ENCODE measurements at places on chromosomes 5 and 9.

DNA sequence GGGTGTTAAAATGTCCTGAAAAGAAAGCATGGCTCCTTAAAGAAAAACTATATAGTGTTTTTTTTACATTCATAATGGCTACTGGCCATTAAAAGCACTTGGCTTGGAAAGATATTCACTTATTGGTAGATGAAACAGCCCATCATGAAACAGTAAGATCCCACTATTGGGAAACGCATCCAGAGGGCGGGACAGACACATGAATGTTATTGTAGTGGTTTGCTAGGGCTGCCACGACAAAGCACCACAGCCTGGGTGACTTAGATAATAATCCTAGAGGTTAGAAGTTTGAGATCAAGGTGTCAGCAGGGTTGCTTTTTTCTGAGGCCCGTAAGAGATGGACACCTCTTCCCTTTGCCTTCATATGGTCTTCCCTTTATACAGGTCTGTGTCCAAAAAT, 139.4 kb upstream of the ANKH start:
- no peak for DNase-seq

GRCh38 chr9:131290036-131290766, 678 bp downstream of the PLPP7 start:
- no peak for DNase-seq

- DNase-seq = no peak
Measured at GRCh38 chr5:129554134-129554904, 94.2 kb downstream of the ADAMTS19 start.

DNA sequence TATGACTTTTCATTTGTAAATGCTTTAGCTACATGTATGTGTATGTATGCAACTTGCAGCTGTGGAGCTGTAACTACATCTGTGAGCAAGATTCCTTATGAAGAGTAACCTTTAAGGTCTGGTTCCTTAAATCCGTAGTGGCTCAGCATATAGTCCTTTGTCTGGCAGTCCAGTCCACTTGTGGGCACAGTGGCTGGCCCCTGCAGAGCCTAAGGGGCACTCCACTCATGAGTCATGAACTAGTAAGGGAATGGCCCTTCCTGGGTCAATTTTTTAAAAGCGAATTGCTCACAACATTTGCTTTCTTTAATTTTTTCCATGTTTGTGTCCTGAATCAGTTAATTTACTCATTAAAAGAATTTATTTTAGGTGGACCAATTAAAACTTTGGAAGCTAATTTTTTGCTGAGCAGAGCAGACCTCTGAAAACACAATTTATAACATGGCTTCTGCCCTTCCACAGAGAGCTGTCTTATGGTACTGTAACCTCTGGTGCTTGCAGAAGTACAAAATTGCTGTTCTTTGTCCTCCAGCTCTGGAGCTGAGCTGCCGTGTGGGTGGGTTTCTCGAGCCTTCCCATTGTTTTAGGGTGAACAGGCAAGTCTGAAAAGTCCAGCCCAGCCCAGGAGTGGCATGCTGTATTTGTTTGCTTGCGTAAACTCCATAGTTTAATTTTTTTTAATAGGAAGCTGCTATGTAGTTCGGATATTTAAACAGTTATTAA, 110.1 kb downstream of the MVB12B start:
- DNase-seq = no peak

DNA sequence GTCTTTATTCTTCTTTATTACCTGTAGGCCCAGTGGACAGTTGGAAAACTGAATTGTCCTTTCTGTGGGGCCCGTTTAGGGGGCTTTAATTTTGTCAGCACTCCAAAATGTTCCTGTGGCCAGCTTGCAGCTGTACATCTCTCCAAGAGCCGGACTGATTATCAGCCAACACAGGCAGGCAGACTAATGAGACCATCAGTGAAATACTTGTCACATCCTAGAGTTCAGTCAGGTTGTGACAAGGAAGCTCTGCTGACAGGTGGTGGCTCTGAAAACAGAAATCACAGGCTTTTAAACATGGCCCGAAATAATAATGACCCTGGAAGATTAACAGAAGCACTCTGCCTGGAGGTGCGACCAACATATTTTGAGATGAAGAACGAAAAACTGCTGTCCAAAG, 47.9 kb downstream of the RNF180 start:
- no peak for DNase-seq

- no peak for DNase-seq
Measured at GRCh38 chr5:97022898-97023297, 87.0 kb downstream of the LNPEP start.

DNA sequence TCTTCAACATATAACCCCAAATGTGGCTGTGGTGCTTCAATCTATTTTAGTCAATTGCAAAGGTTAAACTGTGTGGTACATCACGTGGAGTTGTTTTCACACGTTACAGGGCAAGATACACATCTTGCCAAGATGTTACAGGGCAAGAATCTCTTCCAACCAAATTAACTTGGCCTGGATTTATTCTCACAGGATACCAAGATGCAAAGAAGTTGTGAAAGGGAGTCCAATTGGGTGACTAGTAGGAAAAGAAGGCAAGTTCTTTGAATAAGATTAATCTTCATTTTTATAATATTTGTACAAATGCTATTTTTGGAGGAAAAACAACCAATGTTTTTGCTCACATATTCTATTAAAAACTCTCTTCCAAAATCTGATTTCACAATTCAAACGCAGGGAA, 4.8 kb upstream of the IFNA8 start:
- DNase-seq = no peak

DNA sequence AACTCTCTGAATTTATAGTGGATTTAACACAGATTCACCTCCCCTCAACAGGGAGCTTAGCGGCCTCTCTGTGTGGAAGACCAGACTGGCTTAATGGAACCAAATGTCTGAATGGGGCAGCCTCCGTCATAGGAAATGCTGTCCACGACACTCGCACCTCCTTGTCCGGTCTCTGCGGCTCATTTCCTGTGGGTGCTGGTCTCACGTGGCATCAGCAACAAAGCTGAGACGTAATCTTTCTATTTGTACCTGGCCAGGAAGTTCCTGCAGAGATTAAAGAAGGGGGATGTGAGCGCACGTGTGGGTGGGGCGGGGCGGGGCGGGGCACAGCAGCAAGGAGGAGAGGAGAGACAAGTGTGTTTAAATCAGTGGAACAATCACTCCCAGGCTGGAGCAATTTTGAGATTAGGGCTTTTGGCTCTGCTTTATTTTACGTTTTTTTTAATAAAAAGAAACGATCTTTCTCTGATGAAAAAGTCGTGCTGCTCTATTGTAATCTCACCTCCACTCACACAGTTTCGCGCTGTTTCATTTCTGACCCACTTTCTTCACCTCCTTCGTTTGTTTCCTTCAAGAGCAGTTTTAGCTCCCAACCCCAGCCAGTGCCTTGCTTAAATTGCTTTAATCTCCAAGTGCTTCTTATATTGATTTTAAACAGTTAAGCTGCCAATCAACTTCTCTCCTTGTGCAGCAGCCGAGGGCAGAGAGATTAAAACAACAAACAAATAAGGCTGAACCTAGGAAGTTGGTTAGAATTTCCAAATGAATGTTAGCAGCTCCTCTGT, 132.2 kb upstream of the ASTN2 start:
- DNase-seq = no peak

- no peak for DNase-seq
Measured at GRCh38 chr9:69975681-69976080, 68.0 kb upstream of the MAMDC2 start.

GRCh38 chr5:130720355-130720754, 444.7 kb downstream of the HINT1 start:
- no peak for DNase-seq

DNA sequence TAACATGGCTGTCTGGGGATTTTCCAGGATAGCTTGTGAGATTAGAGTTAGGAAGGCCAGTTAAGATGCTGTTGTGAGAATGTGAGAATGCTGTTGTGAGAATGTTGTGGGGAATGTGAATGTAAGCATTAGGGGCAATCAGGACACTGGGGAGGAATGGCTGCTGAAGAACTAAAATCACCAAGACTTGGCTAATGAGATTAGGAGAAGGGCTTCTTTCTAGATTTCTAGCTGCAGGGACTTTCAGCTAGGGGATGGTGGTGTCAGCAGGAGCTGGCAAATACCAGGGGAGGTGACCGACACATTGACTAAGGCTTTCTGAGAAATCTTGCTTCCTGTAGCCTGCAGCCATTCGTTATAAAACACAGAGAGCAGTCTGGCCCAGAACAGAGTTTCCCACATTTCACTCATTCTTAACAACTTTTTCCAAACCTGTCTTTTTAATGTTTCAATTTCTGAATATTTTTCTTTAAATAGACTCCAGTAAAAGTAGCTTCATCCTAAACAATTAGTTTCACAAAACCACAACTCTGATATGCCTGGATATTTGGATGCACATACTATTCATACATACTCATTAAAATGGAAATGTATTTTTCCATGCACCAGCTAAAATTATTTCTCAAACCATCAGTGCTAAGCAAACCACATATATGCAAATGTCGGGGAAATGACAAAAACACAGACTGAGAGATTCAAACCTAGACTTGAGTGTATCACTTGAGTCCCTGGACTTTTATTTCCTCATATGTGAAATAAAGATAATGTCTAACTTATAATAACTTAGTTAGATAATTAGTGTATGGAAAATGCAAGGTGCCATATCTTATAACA, 89.3 kb upstream of the TNC start:
- DNase-seq = no peak

GRCh38 chr9:15080401-15080800, 170.2 kb upstream of the FREM1 start:
- no peak for DNase-seq

DNA sequence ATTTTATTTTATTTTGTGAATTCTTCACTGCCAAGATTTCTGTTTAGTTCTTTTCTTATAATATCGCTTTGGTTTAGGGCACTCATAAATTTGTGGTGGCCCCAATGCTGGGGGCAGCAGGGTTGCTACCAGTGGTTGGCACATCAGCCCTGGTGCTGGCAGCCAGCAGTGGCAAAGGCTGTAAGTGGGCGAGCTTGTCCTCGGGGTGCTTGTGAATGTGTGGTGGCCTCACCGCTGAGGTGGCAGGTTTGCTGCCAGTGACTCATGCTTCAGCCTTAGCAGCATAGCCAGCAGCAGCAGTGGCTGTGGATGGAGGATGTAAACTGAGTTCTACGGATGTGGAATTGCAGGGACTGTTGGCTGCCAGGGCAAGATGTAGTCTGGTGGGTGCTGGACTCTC, 262.9 kb upstream of the DMAC1 start:
- DNase-seq = no peak

DNA sequence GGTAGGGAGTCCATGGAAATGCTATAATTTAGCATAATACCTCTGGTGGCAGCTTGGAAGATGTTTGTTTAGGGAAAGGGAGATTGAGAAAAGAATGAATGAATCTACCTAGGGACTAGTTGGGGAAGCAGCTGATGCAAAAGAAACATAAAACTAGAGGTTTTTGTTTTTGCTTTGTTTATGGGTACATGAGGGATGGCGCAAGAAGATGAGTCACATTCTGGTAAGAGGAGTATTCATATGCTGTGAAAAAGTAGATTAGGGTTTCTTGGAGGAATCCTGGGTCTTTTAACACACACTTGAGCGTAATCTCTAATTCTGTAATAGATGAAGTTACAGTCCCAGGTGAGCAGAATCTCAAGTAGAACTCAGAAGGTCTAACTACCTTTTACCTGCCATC, 17.1 kb downstream of the C9orf43 start:
- DNase-seq = no peak

DNA sequence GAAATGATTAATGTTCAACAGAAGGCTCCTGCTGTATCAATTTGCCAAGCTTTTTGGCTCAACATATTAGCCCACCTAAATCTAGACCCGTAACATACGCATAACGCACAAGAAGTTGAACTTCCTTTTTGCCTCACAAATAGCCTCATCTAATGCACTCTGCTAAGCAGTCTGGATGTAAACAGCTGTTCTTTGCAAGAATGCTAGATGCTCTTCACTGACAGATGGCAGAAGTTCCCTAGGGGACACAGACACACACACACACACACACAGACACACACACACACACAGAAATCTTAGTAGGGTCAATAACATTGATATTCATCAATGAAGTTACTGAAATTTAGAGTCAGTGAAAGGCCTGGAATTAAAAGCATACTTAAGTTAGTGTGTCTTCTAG, 13.2 kb upstream of the PCA3 start:
- no peak for DNase-seq

- DNase-seq = no peak
Measured at GRCh38 chr5:138264183-138264582, 10.2 kb downstream of the GFRA3 start.

- no peak for DNase-seq
Measured at GRCh38 chr5:134005417-134006061, 764 bp upstream of the VDAC1 start.

- no peak for DNase-seq
Measured at GRCh38 chr5:119417891-119418605, 34.2 kb upstream of the HSD17B4 start.

DNA sequence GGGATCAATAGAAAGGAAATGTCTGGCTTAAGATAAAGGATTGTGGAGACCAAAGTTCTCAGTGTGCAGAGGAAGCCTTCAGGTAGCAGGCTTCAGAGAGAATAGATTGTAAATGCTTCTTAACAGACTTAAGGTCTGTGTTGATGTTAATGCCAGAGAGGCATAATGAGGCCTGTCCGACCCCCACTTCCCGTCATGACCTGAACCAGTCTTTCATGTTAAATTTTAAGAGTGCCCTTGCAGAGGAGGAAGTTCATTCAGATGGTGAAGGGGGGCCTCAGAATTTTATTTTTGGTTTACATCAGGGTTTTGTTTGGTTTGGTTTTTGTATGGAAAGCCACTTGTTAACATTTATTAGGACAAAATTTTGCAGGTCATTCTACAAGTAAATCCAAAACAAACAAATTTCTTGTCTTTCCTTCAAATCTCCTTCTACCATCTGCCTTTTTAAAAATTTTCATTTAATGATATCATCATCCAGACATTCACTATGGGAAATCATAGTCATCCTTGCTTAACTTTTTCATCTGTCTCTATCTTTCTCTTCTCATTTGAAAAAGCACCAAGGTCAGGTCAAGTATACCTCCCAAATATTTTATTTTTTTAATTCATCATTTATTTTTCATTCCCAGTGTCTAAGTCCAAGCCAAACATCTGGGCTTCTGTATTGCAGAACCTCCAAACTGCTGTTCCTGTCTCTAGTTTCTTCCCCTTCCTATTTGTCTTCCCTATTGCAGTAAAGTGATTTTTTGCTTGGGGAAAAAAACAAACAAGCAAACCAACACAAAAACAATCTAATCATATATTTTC, 6.9 kb upstream of the ABCA1 start:
- DNase-seq = no peak

GRCh38 chr9:15578714-15579113, 25.9 kb downstream of the CCDC171 start:
- no peak for DNase-seq

- peak; percentile 43 for DNase-seq
Measured at GRCh38 chr9:36328798-36329411, 70.7 kb upstream of the GNE start.

DNA sequence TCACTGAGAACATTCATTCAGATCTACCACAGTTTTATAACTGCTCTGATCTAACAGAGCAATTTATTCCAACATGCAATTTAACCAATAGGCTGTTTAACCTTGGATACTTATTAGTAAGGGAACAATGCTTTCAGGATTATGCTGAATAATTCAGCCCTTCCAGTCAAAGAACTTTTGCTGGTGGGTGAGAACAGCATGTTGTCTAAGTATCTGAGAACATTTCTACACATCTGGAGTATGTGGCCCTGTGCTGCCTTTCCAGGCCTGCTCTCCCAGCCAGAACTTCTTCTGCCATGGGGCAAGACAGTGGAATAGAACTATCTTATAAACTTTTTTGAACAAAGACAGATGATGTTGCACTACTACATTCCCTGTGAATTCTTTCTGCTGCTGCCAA, 55.8 kb downstream of the NFIB start:
- DNase-seq = no peak

GRCh38 chr9:4119778-4120554, 179.9 kb downstream of the GLIS3 start:
- DNase-seq = no peak

GRCh38 chr5:52896534-52897237, 92.5 kb upstream of the ITGA2 start:
- DNase-seq = no peak

Measured in NCI-H1436 treated with DMSO at 0.1 percent for 48 hours (cell line).